ENCODE measurements at places on chromosomes 3 and 15.

DNA sequence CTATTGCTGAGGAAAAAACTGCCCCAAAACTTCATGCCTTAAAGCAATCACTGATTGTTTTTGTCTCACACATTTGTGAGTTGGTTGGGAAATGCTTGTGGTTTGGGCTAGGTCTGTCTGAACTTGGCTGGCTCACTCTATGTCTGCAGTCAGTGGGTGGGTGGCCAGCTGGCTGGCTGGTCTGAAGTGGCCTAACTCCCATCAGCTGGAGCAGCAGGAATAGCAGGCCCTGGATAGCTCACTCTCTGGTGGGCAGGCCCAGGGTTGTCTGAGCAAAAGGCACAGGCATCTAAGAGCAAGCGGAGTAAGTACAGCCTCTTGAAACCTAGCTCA is 37.7 kb upstream of the PRR20G start:
- no peak for DNase-seq

- no peak for DNase-seq
Observed at GRCh38 chr3:124084022-124084881, 92.3 kb upstream of the ROPN1 start.

- DNase-seq = no peak
Observed at GRCh38 chr3:41933154-41933676, 28.7 kb downstream of the ULK4 start.

GRCh38 chr15:29774900-29775299 is 47.4 kb downstream of the TJP1 start:
- DNase-seq = no peak

- no peak for DNase-seq
Observed at GRCh38 chr15:77454265-77454664, 33.6 kb downstream of the HMG20A start.

DNA sequence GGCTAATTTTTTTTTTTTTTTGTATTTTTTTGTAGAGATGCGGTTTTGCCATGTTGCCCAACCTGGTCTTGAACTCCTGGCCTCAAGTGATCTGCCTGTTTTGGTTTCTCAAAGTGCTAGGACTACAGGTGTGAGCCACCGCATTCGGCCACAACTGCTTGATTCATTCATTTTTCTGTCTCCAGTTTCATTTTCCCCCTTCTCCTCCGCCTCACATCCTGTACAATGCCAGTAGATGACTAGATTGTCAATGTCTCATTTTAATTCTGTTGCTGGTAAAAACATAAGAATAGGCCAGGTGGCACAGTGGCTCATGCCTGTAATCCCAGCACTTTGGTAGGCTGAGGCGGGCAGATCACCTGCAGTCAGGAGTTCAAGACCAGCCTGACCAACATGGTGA is 12.0 kb upstream of the ZNF592 start:
- DNase-seq = no peak
